ENCODE measurements at places on chromosomes 3 and 15.

DNA sequence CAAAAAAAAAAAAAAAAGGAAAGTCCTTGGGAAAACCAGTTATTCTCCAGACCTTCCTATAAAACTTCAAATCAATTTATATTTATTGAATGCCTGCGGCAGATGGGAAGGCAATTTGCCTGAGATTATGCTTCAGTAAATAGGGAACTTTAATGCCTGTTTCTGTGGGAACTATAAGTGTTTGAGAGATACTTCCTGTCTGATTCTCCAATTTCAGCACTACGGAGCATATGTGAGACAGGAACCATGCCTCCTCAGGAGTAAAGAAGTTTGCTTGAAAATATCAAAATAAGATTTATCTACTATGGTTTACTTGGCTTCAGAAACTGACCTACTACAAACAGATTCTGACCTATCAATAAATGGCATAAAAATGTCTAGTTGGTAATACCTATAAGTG is 135.5 kb downstream of the CBLB start:
- DNase-seq: no peak

GRCh38 chr15:63611177-63611576 is 14.0 kb downstream of the FBXL22 start:
- DNase-seq: no peak

GRCh38 chr3:62621176-62621575 is 247.8 kb upstream of the FEZF2 start:
- DNase-seq: no peak

DNA sequence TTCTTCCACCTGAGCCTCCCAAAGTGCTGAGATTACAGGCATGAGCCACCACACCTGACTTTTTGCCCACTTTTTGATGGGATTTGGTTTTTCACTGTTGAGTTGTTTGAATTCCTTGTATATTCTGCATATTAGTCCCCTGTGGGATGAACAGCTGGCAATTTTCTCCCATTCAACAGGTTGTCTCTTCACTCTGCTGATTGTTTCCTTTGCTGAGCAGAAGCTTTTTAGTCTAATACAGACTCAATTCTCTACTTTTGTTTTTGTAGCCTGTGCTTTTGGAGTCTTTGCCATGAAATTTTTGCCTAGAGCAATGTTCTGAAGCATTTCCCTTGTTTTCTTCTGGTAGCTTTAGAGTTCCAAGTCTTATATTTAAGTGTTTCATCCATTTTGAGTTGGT is 62.7 kb upstream of the MFGE8 start:
- no peak for DNase-seq

DNA sequence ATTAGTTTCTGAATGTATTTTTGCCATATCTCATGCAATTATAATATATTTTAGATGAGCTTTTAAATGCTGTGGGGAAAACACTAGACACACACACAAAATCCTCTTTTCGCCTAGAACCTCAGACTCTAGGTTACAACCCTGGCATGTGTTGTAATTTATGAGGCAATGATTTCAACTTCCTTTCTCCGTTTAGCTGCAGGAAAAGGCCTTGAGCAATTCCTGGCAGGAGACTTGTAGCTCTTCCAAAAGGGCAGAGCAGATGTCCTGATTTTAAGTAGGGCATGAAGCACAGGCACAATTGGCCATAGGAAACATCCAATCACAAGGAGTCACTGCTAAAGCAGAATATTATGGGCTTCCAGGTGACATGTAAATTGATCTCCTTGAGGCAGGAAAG is 82.0 kb downstream of the GPR156 start:
- DNase-seq: no peak

- DNase-seq: no peak
Observed at GRCh38 chr3:101017017-101017416, 23.8 kb upstream of the ABI3BP start.

All from common myeloid progenitor, CD34-positive (primary cell).